ENCODE measurements at places on chromosomes 1 and 21.

- peak; percentile 12 for DNase-seq
Measured at GRCh38 chr1:22662318-22662717, 9.3 kb downstream of the C1QB start.

DNA sequence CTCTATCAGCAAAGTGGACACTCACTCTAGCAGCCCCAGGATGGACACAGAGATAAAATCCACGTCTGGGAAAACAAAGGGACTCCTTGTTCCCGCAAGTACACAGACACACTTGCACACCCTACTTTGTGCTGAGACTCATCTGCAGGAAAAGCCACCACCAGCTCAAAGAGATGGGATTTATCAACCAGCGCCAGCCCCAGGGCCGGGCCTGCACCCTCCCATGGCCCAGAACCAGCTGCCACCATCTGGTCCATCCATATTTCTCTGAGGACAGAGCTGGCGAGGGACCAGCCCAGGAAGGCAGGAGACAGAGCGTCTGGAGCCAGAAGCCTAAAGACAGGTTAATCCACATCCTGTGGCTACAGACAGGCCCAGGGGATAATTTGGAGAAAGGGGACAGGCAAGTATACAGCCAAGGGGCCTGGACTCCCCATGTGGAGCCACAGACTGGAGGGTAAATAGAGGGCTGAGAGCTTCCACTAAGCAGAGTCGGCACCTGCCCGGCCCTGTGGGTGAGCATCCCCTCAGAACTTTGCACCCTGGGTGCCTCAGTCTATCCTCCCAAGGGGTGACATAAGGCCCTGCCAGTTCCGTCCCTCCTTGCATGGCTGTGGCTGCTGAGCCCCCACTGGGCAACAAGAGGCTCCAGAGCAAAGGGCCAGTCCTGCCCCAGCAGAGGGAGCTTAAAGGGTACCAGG lies 233.9 kb downstream of the PTPRU start:
- no peak for DNase-seq

GRCh38 chr1:165759095-165759494 lies 9.6 kb downstream of the TMCO1 start:
- no peak for DNase-seq

DNA sequence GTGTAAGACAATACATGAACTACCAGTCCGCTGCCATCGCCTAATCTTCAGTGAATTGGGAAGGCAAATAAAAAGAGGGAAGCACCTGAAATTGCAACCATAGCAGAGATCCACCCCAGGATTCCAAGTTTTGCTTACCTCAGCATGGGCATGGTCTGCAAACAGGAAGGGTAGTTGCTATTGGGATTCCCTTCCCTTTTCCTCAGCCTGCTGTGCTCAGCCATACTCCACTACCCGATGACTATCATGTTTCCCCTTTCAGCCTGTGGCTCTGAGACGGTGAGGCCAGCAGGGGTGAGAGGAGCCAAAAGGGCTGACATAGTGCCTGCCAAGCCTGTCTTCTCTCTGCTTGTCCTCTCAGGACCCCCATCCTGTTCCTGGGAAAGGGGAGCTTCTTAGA lies 64.2 kb downstream of the GPR137B start:
- peak; percentile 60 for DNase-seq

DNA sequence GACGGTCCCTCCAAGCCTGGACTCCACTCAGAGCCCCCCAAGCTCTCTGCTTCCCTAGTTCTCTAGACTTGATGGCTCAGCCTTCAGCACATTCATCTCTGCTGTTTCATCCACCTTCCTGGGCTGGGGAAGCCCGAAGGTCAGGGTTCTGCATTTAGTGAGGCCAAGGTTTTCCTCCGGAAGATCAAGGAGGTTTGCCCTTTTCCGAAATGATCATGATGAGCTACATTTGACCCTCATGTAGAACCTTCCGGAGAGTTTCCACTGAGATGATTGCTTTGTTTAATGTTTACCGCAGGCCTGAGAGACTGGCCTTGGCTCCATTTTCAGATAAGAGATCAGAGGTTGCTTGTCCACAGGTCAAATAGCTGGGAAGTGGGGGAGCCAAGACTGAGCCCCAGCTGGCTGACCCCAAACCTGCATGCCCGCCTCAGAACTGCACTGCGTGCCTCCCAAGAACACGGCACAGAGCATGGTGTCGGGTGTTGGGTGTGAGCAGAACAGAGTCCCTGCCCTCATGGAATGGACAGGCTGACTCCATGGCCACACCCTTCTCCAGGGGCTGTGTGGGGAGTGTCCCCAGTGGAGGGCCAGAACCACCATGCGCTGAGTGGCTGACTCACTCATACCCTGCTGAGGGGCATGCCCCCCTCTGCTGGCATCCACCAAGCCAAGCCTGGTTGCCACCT lies 200.8 kb upstream of the TMEM51 start:
- no peak for DNase-seq

GRCh38 chr1:93694039-93694438 lies 12.4 kb upstream of the BCAR3 start:
- no peak for DNase-seq

DNA sequence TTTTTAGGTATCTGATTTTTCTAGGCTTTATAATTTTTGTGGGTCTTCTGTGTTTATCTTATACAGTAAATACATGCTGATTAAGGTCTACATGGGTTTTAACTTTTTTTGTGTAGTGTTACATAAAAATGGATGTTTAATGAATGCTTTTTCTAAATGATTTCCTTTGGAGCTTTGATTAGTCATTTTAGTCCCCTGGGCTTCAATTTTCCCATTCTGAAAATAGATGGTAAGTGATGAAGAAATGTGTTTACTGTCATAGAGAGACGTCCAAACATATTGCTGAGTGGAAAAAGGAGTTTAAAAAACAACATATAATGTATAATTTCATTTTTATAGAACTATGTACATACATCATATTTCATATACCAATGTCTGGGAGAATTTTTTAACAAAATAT lies 140.9 kb upstream of the HMCN1 start:
- DNase-seq = no peak

Data from OCI-M1 (cell line).